MG63 (cell line): ENCODE measurements at places on chromosomes 5 and 9. TPM values are rescaled to one million over a fixed set of nuclear protein-coding genes. Genes with fewer than 3 reads are reported as not detected.

The PCDHGA5 gene
- not detected in 2 replicates for total RNA-seq

The TMEM252 gene
- not detected in 2 replicates for total RNA-seq

The SNCB gene
- total RNA-seq: not detected in 2 replicates

The PRR16 gene
- total RNA-seq: 0.30 and 5.9 TPM in 2 replicates

GRCh38 chr5:136615251-136616119 is 250.1 kb upstream of the TRPC7 start:
- DNase-seq: no peak
